ENCODE measurements at places on chromosomes 7 and 10. TPM values are rescaled to one million over a fixed set of nuclear protein-coding genes. Genes with fewer than 3 reads are reported as not detected.
A peak's percentile ranks its signal among the peaks of the same experiment; 100 is the strongest.

The C7orf33 gene
- total RNA-seq: not detected

GRCh38 chr10:43262902-43263466 lies 3.9 kb downstream of the RASGEF1A start:
- DNase-seq: no peak
- no peak overlapping the region for H3K27ac ChIP-seq
- no peak overlapping the region for H3K4me3 ChIP-seq

The GPER1 gene
- 1.0 TPM for total RNA-seq

- H3K4me3 ChIP-seq: no peak overlapping the region
- no peaks in the 10 kb centered on the region for H3K27me3 ChIP-seq
- no peak overlapping the region for H3K27ac ChIP-seq
- no peaks in the 10 kb centered on the region for H3K36me3 ChIP-seq
- H3K4me1 ChIP-seq: no peaks in the 10 kb centered on the region
- DNase-seq: no peak
Observed at GRCh38 chr7:124076841-124077240, 44.0 kb upstream of the TMEM229A start.

GRCh38 chr10:110446954-110447608 lies 50.6 kb upstream of the DUSP5 start:
- no peaks in the 10 kb centered on the region for H3K27me3 ChIP-seq
- no peaks in the 10 kb centered on the region for H3K36me3 ChIP-seq
- DNase-seq: no peak
- no peak overlapping the region for H3K27ac ChIP-seq
- no peaks in the 10 kb centered on the region for H3K4me1 ChIP-seq
- H3K4me3 ChIP-seq: no peak overlapping the region

GRCh38 chr10:10222304-10222841 lies 795.3 kb upstream of the CELF2 start:
- no peaks in the 10 kb centered on the region for H3K36me3 ChIP-seq
- no peak overlapping the region for H3K27ac ChIP-seq
- no peak overlapping the region for H3K4me3 ChIP-seq
- no peaks in the 10 kb centered on the region for H3K4me1 ChIP-seq
- H3K27me3 ChIP-seq: no peaks in the 10 kb centered on the region

DNA sequence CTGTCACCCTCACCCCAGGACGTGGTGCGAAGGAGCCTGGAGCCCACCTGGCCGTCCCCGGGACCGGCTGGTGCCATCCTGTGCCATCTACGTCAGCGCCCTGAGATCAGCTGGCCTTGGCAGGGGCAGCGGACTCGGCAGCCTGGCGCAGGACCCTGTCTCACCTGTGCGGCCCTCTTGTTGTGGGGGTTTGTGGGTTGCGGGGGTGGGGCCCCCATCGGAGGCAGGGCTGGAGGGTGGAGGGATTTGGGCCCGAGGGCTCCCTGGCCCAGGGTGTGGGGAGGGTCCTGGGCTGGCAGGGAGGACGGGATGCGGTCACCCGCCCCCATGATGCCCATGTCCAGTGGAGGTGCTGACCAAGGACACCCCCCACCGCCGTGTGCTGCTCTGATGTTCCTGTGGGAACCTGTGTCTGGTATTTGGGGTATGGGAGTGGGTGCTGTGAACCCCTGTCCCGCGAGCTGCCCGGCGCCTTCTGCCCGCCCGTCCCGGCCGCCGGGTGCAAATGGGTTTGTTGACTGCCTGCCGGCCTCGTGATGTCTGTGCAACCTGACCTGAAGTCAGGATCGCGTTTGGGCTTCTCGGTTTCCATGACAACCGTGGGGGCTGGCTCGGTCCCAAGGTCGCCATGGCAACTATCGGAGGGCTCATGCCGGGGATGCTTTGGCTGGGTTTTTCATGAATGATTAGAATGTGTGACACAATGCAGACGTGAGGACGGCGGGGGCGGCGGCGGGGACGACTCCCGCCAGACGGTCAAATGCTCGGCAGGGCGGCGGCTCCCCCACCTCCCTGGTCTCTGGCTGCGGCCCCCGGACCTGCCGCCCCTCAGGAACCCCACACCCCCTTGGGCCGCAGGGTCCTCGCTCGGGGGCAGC lies 7.3 kb downstream of the MAFK start:
- peak overlapping the region; percentile 97 for H3K27ac ChIP-seq
- peak; percentile 94 for DNase-seq
- H3K36me3 ChIP-seq: peaks cover 17% of the 10 kb centered on the region
- H3K4me1 ChIP-seq: peaks cover 68% of the 10 kb centered on the region
- no peaks in the 10 kb centered on the region for H3K27me3 ChIP-seq

The C10orf53 gene
- total RNA-seq: not detected

DNA sequence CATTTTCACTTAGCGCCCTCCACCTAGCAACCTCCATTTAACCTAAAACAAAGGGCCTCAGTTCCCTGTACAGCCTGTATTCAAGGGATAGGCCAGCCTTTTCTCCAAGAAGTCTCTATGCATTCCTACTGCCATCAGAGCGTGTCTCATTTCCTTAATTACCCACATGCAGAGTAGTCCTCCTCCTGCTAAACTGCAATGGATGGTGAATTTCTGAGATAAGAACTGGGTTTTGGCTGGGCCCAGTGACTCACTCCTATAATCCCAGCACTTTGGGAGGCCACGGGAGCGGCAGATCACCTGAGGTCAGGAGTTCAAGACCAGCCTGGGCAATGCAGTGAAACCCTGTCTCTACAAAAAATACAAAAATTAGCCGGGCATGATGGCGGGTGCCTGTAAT lies 71.1 kb upstream of the GPR158 start:
- no peaks in the 10 kb centered on the region for H3K27me3 ChIP-seq
- no peak overlapping the region for H3K27ac ChIP-seq
- no peak overlapping the region for H3K4me3 ChIP-seq
- DNase-seq: no peak
- H3K36me3 ChIP-seq: no peaks in the 10 kb centered on the region

The PLPP4 gene
- total RNA-seq: not detected

DNA sequence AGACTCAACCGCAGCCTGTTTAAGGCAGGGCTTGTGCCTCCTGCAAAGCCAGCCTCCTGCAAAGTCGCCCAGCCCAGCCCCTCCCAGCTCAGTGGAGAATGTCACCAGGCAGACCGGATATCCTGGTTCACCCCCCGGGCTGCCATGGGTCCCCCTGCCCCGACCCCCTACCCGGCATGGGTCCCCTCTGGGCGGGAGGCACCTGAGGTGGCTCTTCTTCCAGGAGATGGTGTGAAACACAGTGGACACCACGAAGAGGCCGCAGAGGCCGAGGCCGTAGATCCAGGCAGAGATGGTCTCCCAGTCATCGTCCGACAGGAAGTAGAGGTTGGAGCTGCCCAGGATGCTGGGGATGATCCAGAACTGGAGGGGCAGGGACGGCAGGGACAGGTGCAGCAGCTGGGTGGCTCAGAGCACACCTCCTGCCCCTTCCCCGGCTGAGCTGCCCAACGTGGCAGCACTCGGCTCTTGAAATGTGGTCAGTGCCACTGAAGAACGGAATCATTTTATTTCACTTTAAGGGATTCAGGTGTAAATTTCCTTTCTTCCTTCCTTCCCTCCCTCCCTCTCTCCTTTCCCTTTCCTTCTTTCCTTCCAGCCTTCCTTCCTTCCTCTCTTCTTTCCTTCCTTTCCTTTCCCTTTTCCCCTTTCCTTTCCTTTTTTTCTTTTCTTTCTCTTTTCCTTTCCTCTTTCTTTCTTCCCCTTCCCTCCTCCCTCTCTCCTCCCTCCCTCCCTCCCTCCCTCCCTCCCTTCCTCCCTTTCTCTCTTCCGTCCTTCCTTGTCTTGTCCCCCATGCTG lies 36.7 kb upstream of the RADIL start:
- DNase-seq: no peak
- H3K4me1 ChIP-seq: no peaks in the 10 kb centered on the region
- H3K36me3 ChIP-seq: no peaks in the 10 kb centered on the region
- no peaks in the 10 kb centered on the region for H3K27me3 ChIP-seq
- H3K27ac ChIP-seq: no peak overlapping the region
- no peak overlapping the region for H3K4me3 ChIP-seq

The NT5C2 gene
- 32.0 TPM for total RNA-seq

- H3K27ac ChIP-seq: no peak overlapping the region
- peak; percentile 27 for DNase-seq
- H3K36me3 ChIP-seq: no peaks in the 10 kb centered on the region
- peaks cover 26% of the 10 kb centered on the region for H3K4me1 ChIP-seq
- no peaks in the 10 kb centered on the region for H3K27me3 ChIP-seq
Observed at GRCh38 chr7:92633211-92633906, 43.2 kb upstream of the FAM133B start.

The CALHM2 gene
- total RNA-seq: 17.8 TPM

DNA sequence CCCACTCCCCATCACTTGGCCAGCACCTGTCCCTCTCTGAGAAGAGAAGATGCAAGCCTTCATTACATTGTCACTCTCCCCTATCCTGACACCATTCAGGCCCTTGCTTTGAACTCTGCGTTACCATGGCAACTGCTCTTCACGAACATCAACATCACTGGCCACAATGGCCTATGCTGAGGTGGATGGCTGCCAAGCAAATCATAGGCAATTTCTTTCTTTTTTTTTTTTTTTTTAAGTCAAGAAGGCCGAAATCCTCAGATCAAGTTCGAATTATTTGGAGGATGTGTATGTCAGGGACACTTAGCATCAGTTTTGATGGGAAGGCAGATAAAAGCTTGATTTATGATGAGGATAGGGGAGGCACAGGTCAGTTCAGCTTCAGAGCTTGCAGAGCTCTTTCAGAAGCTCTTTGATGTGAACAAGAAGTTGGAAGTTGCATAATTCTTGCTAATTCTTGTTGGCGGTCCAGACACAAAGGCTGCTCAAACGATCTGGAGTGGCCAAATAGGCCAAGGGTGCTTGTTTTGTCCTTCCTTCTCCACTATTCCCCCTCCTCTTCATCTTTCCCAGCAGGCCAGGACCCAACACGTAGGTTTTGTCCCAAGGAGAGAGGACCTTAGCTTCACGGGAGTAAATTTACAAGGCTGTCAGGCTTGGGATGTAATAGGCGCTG lies 179.9 kb upstream of the NPVF start:
- H3K36me3 ChIP-seq: no peaks in the 10 kb centered on the region
- no peak overlapping the region for H3K4me3 ChIP-seq
- no peak overlapping the region for H3K27ac ChIP-seq
- no peaks in the 10 kb centered on the region for H3K4me1 ChIP-seq
- no peaks in the 10 kb centered on the region for H3K27me3 ChIP-seq

DNA sequence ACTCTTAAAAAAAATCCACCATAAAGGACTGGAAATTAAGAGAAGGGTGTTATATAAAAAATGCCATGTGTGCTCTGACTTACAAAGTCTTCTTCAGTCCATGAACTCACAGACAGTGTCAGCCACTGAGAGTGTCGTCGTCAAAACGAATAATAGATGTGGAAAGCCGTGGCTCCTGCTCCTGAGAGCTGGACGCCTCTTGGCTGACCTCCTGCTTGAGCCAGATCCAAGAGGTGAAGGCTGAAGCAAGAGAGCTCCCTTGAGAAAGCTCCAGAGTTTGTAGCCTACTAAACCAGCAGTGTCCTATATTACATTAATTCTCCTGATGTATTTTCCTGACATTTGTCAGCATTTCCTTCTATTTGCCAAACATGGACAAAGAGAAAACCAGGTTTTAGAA lies 234.3 kb upstream of the C7orf33 start:
- H3K27ac ChIP-seq: no peak overlapping the region
- no peak overlapping the region for H3K4me3 ChIP-seq
- H3K27me3 ChIP-seq: no peaks in the 10 kb centered on the region

- DNase-seq: no peak
- H3K27ac ChIP-seq: peak overlapping the region; percentile 25
- H3K36me3 ChIP-seq: peaks cover 2% of the 10 kb centered on the region
- H3K4me3 ChIP-seq: no peak overlapping the region
Observed at GRCh38 chr10:46019569-46020343, 10.7 kb downstream of the NCOA4 start.

- no peaks in the 10 kb centered on the region for H3K36me3 ChIP-seq
- no peak overlapping the region for H3K4me3 ChIP-seq
- DNase-seq: no peak
Observed at GRCh38 chr7:82617156-82617555, 173.6 kb upstream of the CACNA2D1 start.

The PNLIP gene
- 12,294 TPM for total RNA-seq

- DNase-seq: no peak
- H3K4me3 ChIP-seq: no peak overlapping the region
- H3K4me1 ChIP-seq: no peaks in the 10 kb centered on the region
Observed at GRCh38 chr7:1995426-1995825, 237.3 kb downstream of the MAD1L1 start.

DNA sequence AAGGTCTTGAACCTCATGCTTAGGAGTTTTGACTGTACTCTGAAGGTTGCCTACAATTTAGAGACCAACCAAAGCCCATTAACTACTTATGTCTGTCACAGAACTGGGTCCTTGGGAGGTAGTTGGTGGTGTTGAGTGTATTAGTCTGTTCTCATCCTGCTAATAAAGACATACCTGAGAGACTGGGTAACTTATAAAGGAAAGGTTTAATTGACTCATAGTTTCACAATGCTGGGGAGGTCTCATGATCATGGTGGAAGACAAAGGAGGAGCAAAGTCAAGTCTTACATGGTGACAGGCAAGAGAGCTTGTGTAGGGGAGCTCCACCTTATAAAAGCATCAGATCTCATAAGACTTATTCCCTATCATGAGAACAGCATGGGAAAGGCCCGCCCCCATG lies 319.6 kb upstream of the ZMIZ1 start:
- no peak overlapping the region for H3K4me3 ChIP-seq
- no peak for DNase-seq
- H3K27me3 ChIP-seq: no peaks in the 10 kb centered on the region
- no peak overlapping the region for H3K27ac ChIP-seq
- no peaks in the 10 kb centered on the region for H3K36me3 ChIP-seq
- H3K4me1 ChIP-seq: peaks cover 27% of the 10 kb centered on the region

The GRID2IP gene
- total RNA-seq: 1.0 TPM

GRCh38 chr7:2811476-2812113 lies 32.5 kb downstream of the GNA12 start:
- H3K27ac ChIP-seq: peak overlapping the region; percentile 4
- H3K4me1 ChIP-seq: no peaks in the 10 kb centered on the region
- DNase-seq: no peak

GRCh38 chr7:30970074-30970473 lies 6.3 kb downstream of the GHRHR start:
- no peak overlapping the region for H3K4me3 ChIP-seq
- no peaks in the 10 kb centered on the region for H3K27me3 ChIP-seq
- no peak for DNase-seq

- H3K36me3 ChIP-seq: no peaks in the 10 kb centered on the region
- no peaks in the 10 kb centered on the region for H3K4me1 ChIP-seq
- H3K4me3 ChIP-seq: no peak overlapping the region
- H3K27me3 ChIP-seq: no peaks in the 10 kb centered on the region
- H3K27ac ChIP-seq: no peak overlapping the region
Observed at GRCh38 chr7:69192134-69192533, 406.1 kb upstream of the AUTS2 start.

GRCh38 chr10:126331101-126331500 lies 57.2 kb downstream of the ADAM12 start:
- no peak for DNase-seq
- no peak overlapping the region for H3K27ac ChIP-seq
- H3K36me3 ChIP-seq: no peaks in the 10 kb centered on the region
- no peaks in the 10 kb centered on the region for H3K4me1 ChIP-seq
- no peak overlapping the region for H3K4me3 ChIP-seq

GRCh38 chr10:21293518-21294356 lies 231.7 kb downstream of the SKIDA1 start:
- H3K4me1 ChIP-seq: no peaks in the 10 kb centered on the region
- no peak for DNase-seq
- no peak overlapping the region for H3K4me3 ChIP-seq
- no peak overlapping the region for H3K27ac ChIP-seq
- H3K36me3 ChIP-seq: no peaks in the 10 kb centered on the region

Data from body of pancreas (tissue), 4 donors.